ENCODE measurements at places on chromosomes 5 and 9.

DNA sequence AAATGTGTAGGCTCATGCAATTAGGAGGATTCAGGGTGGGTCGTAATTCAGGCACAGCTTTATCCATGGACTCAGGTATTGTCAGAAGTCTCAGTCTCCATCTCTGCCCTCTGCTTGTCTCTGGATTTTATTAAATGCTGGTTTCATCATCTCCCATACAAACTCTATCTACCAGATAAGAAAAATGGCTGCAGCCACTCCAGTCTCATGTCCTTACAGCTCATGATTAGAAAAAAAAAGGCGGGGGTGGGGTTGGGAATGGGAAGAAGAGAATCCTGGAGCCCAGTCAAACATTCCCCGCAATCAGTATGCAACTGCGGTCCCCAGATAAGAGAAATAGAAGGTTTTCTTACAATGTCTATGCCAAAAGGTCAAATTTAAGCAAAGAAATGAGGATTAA lies 7.6 kb upstream of the FBXO38 start:
- DNase-seq, result no peak

GRCh38 chr5:112849912-112850311 lies 11.2 kb upstream of the SRP19 start:
- DNase-seq, result no peak

DNA sequence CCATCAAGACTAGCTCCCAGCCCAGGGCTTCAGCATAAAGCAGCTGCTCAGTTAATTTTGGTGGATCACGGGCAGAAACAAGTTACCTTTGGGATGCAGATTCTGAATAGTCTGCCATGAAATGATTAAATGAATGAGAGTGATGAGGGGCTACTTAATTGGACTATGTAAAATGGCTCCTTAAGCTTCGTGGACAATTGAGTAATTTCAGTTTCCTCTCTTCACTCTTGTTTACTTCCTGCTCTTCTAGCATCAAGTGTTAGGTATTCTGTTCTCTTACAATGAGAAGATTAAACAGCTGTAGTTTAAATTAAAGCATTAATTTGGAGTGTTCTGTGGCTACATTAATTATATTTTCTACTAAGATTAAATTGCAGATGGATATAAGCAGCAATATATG lies 28.1 kb downstream of the PIK3R1 start:
- no peak for DNase-seq

GRCh38 chr9:106417685-106418084 lies 445.3 kb upstream of the ZNF462 start:
- no peak for DNase-seq

GRCh38 chr5:116652903-116653302 lies 78.3 kb upstream of the SEMA6A start:
- no peak for DNase-seq

- DNase-seq, result no peak
These were observed 145.2 kb downstream of the MTRR start for GRCh38 chr5:8013948-8014710.

- no peak for DNase-seq
These were observed 228.3 kb upstream of the C9orf72 start for GRCh38 chr9:27801545-27801944.

DNA sequence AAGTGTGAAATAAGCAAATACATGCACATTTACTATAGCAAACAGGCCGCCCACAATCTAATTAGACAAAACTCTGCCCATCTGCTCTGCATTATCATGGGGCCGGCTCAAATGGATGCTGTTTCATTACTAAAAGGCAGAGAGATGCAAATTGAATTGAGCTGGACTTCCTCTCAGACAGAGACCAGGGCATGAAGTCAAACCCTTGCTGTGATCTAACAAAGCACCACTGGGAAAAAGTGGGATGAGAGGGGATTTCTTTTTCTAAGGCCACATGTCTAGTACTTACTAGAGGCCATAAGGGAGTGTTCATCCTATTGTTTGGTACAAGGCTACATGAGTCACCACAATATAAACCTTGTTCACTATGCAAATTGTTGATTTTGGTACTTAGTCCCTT lies 614.7 kb downstream of the ISL1 start:
- DNase-seq, result no peak

DNA sequence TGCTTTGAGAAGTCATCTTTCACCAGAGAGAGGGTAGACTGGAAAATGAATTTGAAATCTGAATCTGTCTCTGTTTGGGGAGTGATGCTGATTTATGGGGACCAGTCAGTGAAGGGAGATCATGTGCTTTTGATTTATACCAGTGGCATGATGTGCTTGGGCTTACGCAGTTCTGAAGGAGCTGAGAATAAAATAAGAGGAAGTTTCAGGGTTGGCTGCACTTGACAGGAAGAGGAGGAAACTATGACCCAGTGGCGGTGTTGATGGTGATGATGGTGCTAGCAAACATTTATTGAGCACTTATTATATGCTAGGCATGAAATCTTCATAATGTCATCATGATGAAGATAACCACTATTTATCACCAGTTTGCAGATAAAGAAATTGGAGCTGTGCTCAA lies 136.4 kb upstream of the GLRA1 start:
- DNase-seq, result no peak
